Stimulated activated naive B cell treated with anti-CD40 and anti-IgM and Interleukin-4, amounts not matched to agents 10 μg/mL and 1 μg/mL and 100 μg/mL, for 72 hours (primary cell): ENCODE measurements at places on chromosomes 2 and 18.

GRCh38 chr2:180368881-180369280 is 361.8 kb upstream of the CWC22 start:
- DNase-seq = no peak

DNA sequence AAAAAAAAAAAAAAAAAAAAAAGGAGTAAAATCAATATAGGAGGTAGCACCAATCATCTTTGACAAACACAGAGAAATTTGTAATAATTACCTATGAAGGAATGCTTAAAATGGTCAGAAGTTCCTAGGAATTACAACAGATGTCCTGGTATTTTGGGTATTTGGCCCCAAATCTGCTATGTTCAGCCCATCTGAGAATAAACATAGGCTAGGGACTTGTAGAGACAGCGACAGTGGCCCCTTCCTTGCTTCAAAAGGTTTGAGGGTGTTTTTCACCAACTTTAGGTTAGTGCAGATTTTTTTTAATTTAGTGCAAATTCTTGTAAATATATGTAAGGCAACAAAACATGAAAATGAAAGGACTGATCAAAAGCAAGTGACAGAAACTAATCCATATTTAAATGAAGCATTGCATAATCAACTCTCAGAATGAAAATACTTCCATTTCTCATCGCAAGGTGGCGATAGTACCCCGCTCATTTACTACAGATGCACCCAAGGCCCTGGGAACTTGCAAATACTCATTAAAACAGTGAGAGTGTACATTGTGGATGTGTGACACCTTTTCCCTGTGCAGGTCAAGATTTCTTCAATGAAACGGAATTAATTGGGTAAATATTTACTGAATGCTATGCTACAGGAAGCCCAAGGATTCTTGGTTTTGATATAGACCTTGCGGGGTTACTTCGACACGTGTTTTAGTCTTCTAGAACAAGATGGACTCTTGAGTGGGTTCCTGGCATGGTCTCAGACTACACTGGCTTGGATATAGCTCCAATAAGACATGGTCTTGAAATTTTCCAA is 44.6 kb downstream of the FAM124B start:
- peak; percentile 32 for DNase-seq

GRCh38 chr2:129050101-129050500 is 731.4 kb upstream of the HS6ST1 start:
- no peak for DNase-seq

DNA sequence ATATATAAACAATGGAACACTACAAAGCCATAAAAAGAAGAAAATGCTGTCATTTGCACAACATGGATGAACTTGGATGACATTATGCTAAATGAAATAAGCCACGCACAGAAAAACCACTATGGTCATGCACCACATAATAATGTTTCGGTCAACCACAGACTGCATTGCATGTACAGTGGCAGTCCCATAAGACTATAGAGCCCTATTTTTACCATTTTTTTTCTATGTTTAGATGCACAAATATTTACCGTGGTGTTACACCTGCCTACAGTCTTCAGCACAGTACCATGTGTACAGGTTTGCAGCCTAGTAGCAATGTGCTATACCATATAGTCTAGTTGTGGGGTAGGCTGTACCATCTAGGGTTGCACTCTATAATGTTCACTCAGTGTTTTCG is 476.1 kb downstream of the DLGAP1 start:
- DNase-seq = no peak

GRCh38 chr2:170341684-170342623 is 164.0 kb downstream of the MYO3B start:
- DNase-seq = no peak

DNA sequence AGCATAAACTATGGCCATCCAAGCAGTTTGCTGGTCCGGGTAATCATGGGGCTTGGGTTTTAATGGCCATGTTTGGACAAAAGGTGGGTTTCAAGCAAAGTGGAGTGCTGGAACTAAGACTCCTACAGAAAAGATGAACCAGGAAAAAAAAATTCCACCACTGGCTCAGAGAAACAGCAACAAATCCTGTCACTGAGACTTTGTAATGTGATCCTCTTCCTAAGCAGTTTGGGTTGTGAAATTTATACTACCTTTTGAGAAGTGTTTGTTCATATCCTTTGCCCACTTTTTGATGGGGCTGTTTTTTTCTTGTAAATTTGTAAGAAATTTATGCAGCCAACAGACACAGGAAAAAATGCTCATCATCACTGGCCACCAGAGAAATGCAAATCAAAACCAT is 40.2 kb downstream of the MRPL33 start:
- DNase-seq = no peak

- DNase-seq = no peak
Measured at GRCh38 chr2:217990791-217991465, 11.9 kb downstream of the TNS1 start.

- no peak for DNase-seq
Measured at GRCh38 chr2:233462202-233462785, 104.3 kb downstream of the USP40 start.

GRCh38 chr2:124805060-124805459 is 780.0 kb downstream of the CNTNAP5 start:
- no peak for DNase-seq

DNA sequence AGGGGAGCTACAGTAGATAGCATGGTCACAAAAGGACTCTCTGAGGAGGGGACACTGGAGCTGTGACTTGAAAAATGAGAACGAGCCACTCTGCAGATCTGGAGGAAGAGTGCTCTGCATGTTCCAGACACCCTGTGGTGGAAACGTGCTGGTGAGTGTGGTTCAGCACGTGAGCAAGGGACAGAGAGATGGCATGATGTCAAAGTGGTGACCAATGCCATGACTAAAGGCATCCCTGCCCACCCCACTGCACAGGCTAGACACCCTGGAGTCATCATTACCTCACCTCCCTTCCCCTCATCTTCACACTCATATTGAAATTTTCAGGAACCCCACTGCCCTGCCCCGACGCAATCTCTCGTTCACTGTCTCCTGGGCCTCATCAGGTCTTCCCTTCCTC is 56.5 kb downstream of the SLC4A5 start:
- DNase-seq = no peak

DNA sequence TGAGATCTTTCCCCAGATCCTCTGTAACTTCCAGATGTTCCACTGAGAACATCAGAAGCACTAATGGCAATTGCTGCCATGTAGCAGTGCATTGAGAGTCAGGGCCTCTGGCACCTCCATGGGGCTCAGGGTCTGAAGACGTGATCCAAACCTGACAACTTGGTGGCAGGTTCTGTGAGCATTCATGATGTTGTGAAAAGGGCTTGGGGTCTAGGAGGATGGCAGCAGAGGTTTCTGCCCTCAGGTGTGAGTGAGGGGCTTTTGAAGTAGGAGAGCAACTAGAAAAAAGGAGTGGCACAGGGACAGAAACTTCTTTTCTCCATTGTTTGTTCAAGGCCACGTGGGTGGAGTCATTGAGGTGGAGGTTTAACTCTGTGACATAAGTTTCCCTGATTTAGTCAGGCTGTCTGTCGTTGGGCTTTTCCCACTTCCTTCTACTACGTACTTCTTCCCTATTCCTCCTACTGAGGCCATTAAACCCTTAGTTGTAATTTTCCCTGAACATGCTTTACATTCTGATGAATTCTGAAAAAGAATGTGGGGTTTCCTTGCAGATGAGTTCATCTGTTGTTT is 13.1 kb downstream of the CFLAR start:
- DNase-seq = peak; percentile 59

DNA sequence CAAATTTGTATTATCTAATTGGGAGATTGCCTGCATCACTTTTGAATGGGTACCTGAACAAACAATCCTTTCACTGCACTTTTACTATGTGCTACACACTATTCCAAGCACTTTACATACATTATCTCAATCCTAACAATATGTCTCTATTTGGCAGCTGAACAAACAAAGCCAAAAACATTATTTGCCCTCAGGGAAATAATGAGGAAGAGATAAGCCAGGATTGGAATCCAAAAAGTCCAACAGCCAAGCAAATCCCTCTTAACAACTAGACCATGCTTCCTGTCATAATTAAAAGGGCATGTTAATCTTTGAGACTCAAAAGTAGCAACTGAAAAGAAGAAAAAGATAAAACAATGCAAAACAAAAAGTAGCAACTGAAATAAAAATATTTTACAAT is 32.1 kb downstream of the RPRD1A start:
- no peak for DNase-seq

DNA sequence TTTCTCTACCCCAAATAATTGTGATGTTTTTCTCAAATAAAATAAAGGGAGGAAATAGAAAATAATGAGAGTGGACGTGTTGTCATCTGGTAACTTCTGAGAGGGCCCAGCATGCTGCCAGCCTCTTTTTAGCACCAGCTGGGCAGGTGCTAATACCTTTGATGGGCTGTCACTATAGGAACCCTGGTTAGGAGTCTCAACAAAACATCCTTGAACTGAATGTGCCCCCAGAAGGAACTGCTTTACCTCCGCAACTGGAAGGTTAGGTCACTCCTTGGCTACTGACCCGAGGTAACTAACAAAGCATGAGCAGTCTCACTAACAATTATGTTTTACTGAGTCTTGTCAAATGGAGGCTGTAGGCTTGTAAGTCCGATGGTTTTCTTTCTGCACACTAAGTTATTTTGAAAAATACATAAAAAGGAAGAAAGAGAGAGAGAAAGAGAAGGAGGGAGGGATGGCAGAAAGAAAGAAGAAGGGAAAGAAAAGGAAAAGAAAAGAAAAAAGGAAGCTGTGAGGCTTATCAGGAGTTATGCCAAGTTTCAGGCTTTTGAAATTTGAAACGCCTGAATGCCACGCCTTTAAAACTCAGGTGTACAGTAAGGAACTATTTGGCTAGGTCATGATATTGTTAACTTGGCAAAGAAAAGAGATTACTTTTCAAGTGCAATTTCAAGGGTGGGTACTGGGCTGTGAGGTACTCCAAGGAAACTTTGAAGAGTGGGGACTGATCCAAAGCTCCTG is 91.0 kb downstream of the TGIF1 start:
- DNase-seq = no peak

DNA sequence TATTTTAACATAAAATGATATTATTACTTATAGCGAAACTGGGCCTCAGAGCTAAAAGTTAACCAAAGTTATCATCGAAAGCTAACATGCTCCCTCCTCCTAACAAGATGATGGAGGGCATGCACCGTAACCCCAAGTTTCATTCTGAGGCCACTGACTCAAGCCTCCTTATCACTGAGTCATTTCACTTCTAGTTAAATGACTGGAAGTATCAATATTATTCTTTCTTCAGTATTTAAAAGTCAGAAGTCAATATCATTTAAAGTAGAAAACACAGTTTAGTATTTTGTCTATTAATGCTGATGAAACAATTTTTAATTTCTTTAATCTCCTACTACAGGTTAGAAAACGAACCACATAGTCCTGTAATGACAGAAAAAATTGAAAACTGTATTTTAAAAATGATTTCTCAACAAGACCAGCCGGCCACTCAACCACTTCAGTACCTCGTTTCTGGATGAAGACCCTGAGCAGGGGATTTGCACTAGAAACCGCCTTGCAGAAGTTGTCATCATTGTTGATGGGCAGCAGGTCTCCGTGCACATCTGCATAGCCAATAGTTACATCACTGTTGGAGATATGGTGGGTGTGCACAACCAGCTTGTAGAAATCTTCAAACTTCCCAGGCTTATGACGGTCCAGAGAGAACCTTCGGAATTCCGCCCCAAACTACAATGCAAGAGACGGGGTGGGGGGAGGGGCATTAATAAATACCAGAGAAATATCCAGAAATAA is 44.9 kb downstream of the PARD6G start:
- peak; percentile 56 for DNase-seq

DNA sequence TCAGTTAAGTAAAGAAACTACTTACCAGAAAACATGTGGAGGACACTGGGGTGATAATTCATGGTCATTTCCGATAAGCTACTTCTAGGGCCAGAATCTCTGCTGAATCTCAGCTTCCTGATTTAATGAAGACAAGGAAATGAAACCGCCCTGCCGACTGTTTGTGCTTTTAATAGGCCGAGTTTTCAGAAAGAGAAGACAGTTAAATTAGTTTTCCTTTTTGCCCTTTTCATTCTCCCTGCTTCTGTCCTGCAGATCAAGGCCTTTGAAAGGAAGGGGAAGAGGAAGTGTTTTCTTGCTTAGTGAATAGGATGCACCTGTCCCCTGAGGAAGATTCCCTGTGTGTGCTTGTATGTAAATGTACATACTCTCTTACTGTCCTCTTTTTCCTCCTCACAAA is 126.6 kb downstream of the SH3RF3 start:
- DNase-seq = no peak

DNA sequence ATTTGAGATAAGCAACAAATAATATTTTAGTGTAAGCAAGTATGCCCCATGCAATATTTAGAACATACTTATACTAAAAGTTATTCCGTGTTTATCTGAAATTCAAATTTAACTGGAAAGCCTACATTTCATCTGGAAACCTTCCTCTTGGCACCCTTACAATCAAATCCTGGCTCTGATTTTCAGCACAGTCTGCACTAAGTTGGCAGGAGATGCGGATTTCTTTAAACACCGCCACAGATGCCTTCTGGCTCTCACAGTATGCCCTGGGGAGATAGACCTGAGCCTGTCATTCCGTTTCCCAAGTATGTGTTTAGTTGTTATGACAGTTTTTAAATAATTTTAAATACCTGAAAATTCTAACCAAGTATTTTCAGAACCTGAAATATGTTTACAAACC is 7.3 kb upstream of the MLPH start:
- DNase-seq = no peak

DNA sequence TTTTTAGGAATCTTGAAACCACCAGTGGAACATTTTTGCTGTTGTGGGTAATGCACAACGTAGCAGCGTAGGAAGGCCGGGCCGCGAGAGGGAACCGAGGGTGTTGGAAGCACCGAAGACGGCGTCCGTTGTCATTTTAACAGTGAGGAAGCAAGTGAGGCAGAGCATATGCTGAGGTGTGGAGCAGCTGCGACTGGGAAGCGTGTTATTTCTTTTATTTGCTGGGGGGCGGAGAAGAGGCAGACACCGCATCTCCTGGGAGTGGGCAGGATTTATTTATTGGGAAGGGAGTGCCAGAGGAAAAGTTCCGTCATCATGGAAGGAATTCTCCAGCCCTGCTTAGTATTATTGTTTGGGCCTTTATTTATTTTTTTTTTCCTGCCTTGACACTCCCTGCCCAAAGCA is 232.8 kb downstream of the KLHL29 start:
- no peak for DNase-seq

GRCh38 chr2:45285771-45286390 is 276.6 kb upstream of the SIX2 start:
- no peak for DNase-seq

DNA sequence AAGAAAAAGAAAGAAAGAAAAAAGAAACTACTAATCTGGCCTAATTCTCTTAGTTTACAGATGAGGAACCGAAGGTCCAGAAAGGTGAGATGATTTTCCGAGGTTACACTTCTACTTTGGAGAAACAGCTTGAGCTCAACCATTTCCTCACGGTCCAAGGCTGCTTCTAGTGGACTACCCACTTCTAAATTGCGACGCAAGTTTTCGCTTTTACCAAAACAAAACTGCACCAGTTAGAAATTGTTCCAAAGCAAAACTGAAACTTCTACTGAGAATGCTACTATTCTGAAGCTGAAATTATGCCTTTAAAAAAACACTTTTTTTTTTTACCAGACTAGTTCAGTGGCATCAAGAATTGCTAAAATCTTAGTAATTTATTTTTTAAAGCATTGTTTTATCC is 101.6 kb downstream of the INO80D start:
- no peak for DNase-seq
